ENCODE measurements at places on chromosomes 2 and 18.

DNA sequence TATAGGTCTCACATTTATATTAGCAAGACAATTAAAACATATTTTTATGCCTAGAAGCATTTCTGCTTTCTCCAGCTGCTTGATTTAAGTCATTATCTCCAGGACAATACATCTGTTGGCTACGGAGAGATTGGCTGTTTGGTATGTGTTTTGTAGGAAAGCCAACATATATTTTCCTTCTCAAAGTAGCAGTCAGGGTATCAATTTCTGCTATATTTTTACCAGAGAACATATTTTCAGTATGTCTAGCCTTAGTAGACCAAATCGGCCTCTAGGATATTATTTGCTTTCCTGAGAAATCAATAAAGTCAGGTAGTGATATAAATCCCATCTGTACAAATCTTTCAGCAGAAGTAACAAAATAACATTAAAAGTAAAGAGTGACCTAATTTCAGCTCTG, 150.0 kb upstream of the COL3A1 start:
- DNase-seq: no peak

- no peak for DNase-seq
Observed at GRCh38 chr18:77207540-77207939, 42.1 kb upstream of the GALR1 start.

DNA sequence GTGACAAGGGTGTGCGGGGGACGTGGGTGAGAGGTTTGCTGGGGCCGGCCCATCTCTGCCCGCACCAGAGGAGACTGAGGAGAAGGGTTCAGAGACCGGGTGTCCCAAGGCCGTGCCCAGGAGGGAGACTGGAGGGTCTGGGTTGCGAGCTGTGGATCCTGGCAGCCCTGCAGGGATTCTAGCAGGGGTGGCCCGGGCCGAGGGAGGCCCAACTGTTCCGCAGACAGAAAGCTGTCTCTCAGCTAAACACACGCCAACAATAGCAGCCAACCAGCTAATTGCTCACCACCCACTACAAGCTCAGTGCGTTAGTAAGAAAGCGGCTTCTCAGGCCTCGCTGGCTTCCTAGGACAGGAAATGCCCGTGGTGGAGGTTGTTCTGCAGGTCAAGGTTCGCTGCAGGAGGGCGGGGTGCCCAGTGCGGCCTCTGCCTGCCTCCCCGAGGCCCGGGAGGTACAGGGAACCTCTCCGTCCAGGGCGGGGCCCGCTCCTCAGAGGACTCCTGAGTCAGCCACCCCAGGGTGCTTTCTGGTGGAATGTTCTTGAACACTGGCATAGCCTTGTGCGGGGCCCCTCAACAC, 282.0 kb upstream of the PXDN start:
- DNase-seq: no peak

DNA sequence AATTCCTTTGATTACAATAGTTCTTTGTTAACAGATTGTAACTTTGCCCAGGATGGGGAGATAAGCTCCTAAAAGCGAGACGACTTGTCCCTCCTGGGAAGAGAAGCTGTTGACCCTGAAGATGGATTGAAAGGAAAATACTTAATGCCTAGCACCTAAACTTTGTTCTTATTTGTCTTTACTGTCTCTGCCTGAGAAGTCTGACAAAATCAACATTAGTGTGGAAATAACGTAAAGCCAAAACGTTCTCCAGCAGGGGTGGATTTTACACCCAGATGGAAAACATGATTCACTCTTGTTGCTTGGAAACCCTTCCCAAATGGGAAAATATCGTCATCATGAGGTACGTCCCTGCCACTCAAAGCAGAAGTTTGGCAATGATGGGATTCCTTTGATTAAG, 450.1 kb downstream of the SLC4A3 start:
- DNase-seq: no peak

DNA sequence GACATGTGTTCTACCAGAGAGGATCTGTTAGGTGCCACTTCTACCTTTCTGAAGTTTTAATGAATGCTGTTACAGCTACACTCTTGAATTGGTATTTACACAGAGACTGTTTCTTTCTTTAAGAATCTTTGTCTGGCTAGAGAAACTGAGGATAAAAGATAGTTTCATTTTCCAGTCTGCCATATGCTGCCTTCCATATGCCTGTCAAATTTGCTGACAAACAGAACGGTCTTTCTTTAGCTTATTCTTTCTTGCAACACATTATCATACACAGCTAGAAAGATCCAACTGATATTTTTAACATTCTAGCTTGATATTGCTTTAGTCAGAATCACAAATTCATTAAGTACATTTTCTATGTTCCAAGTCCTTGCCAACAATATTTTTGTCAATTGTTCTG, 409.8 kb upstream of the CELF4 start:
- no peak for DNase-seq

DNA sequence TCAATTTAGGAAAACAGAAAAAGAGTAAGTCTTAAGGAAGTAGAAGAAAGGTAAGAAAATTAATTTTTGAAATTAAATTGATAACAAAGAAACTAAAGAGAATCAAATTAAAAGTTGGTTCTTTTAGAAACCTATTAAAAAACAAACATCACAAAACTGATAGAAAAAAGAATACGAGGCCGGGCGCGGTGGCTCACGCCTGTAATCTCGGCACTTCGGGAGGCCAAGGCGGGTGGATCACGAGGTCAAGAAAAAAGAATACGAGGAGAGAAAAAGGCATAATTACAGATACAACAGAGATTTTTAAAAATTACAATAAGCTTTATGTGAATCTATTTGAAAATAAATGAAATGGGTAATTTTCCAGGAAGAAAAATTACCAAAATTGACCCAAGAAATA, 11.8 kb downstream of the PREPL start:
- DNase-seq: no peak

- no peak for DNase-seq
Observed at GRCh38 chr2:17258861-17259260, 259.4 kb downstream of the RAD51AP2 start.

DNA sequence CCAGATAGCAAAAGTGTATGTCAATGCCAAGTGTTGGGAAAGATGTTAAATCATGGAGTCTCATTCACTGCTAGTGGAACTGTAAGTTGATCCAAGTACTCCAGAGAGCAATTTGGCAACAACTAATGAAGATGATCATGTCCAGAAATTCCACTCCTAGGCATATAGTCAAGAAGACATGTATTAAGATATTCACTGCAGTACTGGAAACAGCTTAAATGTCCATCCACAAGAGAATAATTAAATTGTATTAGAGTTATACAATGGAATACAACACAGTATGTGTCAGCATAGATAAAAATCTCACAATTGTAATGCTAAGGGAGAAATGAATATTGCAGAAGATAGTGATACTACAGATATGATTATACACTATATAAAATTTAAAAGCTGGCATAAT, 15.2 kb upstream of the LBH start:
- DNase-seq: no peak

DNA sequence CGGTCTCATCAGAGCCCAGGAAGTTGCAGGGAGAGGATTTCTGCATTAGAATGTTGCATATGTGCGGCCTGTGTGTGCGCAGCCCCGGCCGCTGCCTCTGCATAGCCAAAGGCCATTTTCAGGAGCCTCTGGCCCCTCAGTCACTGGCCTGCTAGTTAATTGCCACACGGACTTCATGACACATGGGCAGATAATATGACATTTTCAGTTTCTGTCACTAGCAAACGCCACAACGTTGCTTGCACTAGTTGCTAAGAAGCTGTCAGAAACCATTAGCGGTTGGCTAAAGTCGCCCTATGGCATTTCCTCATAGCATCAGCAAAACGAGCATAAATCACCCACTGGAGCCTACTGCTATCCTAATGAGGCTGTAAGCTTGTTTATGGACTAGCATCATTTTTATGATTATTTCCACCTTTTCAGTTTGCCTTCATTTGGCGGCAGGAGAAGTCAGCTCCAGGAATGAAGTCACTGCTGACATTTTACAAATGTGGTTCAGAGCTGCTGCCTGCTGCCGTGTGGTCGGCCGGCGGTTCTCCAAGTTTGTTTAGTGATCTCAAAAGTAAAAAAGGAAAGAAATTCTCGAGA, 73.7 kb downstream of the MEIS1 start:
- no peak for DNase-seq

- DNase-seq: peak; percentile 75
Observed at GRCh38 chr18:34976899-34977837, 64.0 kb upstream of the MAPRE2 start.

- no peak for DNase-seq
Observed at GRCh38 chr18:49834258-49834657, 20.9 kb upstream of the ACAA2 start.

All from progenitor cell of endocrine pancreas (in vitro differentiated cells).